ENCODE measurements at places on chromosomes 7 and 10.

GRCh38 chr10:13563481-13564445 is 23.0 kb upstream of the PRPF18 start:
- no peaks in the 10 kb centered on the region for H3K27me3 ChIP-seq
- DNase-seq, result no peak
- H3K27ac ChIP-seq, result no peak overlapping the region
- no peaks in the 10 kb centered on the region for H3K36me3 ChIP-seq
- H3K4me1 ChIP-seq, result no peaks in the 10 kb centered on the region

DNA sequence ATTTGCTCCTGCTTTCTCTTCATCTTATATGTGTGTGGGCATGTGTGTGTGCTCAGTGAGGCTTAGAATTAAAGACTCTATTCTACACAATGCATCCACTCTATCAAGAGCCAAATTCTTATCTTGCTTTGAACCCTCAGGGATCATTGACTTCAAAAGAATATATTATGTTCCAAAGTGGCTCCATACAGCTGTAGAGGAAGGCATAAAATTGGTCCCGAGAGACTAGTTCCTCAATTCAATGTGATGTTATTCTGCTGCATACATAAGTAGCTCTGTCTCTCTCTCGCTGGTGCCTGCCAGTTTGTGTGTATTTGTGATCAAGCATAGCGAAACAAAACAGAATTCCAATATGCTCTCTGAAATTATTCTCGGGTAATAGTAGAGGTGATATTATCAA is 997.9 kb upstream of the POT1 start:
- no peak overlapping the region for H3K27ac ChIP-seq
- no peaks in the 10 kb centered on the region for H3K36me3 ChIP-seq
- no peak for DNase-seq
- H3K4me3 ChIP-seq, result no peak overlapping the region

GRCh38 chr7:19982841-19983835 is 209.7 kb upstream of the TMEM196 start:
- H3K4me1 ChIP-seq, result no peaks in the 10 kb centered on the region
- H3K36me3 ChIP-seq, result no peaks in the 10 kb centered on the region
- DNase-seq, result no peak

DNA sequence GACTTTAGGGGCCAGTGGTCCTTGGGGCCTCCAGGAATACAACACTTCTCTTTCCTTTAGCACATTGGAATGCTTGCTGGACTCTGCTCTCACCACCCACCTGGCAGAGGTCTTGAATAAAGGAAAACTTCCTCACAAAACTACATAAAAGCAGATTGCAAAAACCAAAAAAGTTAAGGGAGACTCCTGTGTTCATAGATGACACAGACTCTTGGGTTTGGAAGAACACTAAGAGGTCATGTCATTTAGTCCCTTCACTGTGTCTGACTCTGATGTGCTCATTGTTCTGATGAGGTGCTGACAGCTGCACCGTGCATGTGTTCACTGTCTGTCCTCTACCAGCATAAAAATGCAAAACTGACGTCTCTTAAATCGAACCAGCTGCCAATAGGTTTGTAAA is 11.4 kb downstream of the BLNK start:
- DNase-seq, result no peak
- no peak overlapping the region for H3K4me3 ChIP-seq
- H3K4me1 ChIP-seq, result no peaks in the 10 kb centered on the region
- H3K27me3 ChIP-seq, result no peaks in the 10 kb centered on the region
- H3K36me3 ChIP-seq, result no peaks in the 10 kb centered on the region
- no peak overlapping the region for H3K27ac ChIP-seq

DNA sequence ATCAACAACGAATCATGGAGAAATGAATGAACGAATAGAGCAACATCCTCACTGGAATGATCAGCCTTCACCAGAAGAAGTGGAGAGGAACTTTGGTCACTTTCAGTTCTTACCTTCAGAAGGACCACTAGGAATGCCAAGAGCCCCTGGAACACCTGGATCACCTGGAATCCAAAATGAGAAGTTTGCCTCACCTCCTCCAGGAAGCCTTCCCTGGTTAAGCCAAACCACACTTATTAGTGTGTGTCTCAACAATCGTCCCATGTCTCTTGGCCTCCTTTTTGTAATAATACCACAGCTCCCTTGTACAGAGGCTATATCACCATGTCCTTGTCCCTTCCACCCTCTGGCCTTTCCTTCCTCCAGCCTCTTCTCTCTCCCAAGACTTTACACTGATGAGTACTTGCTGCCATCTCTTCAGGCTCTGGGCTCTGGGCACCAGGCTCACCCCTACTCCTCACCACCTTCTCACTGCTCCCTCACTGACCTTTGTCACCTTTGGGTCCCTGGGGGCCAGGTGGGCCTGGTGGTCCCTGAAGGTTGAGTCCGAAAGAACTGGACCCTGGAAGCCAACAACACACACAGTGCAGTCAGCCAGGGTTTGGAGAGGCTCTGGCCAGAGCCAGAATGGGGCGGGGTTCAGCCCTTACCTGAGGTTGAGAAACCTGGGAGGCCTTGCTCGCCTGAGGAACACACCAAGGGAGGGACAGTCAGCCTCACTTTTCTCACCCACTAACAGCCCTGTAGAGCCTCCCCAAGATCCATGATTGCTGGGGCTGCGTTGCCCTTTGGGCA is 46.5 kb downstream of the COL17A1 start:
- no peaks in the 10 kb centered on the region for H3K27me3 ChIP-seq
- no peak overlapping the region for H3K4me3 ChIP-seq
- no peak for DNase-seq
- H3K27ac ChIP-seq, result no peak overlapping the region
- H3K4me1 ChIP-seq, result no peaks in the 10 kb centered on the region

GRCh38 chr10:102493771-102494170 is 8.7 kb downstream of the ACTR1A start:
- peaks cover 2% of the 10 kb centered on the region for H3K4me1 ChIP-seq
- H3K27ac ChIP-seq, result no peak overlapping the region
- H3K4me3 ChIP-seq, result no peak overlapping the region
- no peaks in the 10 kb centered on the region for H3K27me3 ChIP-seq

GRCh38 chr7:129188372-129188891 is at the start of gene SMO:
Gene SMO, plus strand, starts transcription at chr7:129188633. Its CDS starts 519 bp downstream, at chr7:129189152.
- H3K4me1 ChIP-seq, result no peaks in the 10 kb centered on the region
- H3K27ac ChIP-seq, result no peak within 1 kb of the TSS
- no peaks in the 10 kb centered on the region for H3K27me3 ChIP-seq
- peak; percentile 86 for DNase-seq
- H3K4me3 ChIP-seq, result peak within 1 kb of the TSS; percentile 90

- H3K27me3 ChIP-seq, result no peaks in the 10 kb centered on the region
- peaks cover 4% of the 10 kb centered on the region for H3K4me1 ChIP-seq
- no peak overlapping the region for H3K4me3 ChIP-seq
These were observed 8.5 kb upstream of the RSBN1L start for GRCh38 chr7:77687747-77688144.

- no peak overlapping the region for H3K4me3 ChIP-seq
- H3K27ac ChIP-seq, result no peak overlapping the region
- H3K4me1 ChIP-seq, result no peaks in the 10 kb centered on the region
- H3K27me3 ChIP-seq, result no peaks in the 10 kb centered on the region
These were observed 172.0 kb downstream of the ZEB1 start for GRCh38 chr10:31490858-31491504.

GRCh38 chr7:14258441-14258840 is 269.0 kb upstream of the ETV1 start:
- DNase-seq, result no peak
- H3K36me3 ChIP-seq, result no peaks in the 10 kb centered on the region
- H3K27me3 ChIP-seq, result no peaks in the 10 kb centered on the region

- H3K36me3 ChIP-seq, result no peaks in the 10 kb centered on the region
- no peaks in the 10 kb centered on the region for H3K27me3 ChIP-seq
- no peak overlapping the region for H3K4me3 ChIP-seq
- no peak for DNase-seq
- no peak overlapping the region for H3K27ac ChIP-seq
These were observed 258.6 kb downstream of the PAXIP1 start for GRCh38 chr7:154744256-154744860.

DNA sequence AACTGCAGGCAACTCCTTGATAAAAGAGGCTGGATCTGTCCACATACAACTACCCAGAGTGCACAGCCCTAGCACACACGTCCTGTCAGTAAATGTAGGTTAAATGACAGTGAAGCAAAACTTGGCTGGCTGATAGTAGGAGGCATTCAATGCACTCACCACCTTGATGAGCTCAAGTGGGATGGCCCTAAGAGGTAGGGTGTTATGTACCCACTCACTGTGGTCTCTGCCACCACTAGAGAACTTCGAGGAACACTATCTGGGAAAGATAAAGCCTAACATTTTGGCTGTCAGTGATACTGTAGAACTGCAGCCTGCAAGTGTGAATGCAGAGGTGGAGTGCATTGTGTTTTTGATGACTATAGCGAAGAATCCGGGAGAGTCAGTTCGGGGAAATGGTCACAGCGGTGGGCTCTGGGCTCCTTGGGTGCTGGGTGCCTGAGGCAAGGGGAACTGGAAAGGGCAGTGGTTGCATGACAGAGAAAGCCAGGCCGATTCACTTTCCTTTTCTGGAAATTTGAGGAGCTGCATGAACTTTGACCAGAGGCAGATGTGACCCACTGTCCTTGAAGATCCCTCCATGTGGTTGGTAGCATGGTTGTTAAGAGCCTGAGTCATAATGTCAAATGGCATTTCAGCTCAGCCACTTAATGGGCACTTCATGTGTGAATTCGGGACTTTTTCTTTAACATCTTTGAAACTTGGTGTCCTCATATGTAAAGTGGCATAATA is 93.1 kb upstream of the ZPBP start:
- DNase-seq, result no peak
- no peak overlapping the region for H3K4me3 ChIP-seq
- H3K27me3 ChIP-seq, result no peaks in the 10 kb centered on the region

- peak; percentile 67 for DNase-seq
- H3K4me3 ChIP-seq, result no peak overlapping the region
- no peaks in the 10 kb centered on the region for H3K4me1 ChIP-seq
- no peaks in the 10 kb centered on the region for H3K27me3 ChIP-seq
- no peaks in the 10 kb centered on the region for H3K36me3 ChIP-seq
- no peak overlapping the region for H3K27ac ChIP-seq
These were observed 19.4 kb upstream of the GATA3 start for GRCh38 chr10:8035006-8035640.

DNA sequence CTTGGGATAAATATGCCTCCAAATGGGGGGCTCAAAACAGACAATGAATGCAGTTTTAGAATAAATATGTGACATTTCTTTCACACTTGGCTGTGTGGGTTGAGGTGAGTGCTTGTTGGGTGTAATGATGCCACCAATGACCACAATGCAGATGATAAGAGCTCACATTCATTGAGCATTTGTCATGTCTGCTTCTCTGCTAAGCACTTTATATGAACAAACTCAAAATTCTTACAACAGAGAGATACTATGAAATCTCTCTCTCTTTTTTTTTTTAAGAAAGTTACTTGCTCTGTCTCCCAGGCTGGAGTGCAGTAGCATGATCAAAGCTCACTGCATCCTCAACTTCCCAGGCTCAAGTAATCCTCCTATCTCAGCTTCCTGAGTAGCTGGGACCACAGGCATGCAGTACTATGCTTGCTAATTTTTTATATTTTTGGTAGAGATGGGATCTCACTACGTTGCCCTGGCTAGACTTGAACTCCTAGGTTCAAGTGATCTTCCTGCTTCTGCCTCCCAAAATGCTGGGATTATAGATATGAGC is 185.4 kb downstream of the JCAD start:
- DNase-seq, result no peak
- peaks cover 2% of the 10 kb centered on the region for H3K4me1 ChIP-seq
- no peaks in the 10 kb centered on the region for H3K36me3 ChIP-seq
- H3K27me3 ChIP-seq, result no peaks in the 10 kb centered on the region
- H3K27ac ChIP-seq, result peak overlapping the region; percentile 26

GRCh38 chr10:118586911-118587310 is 8.5 kb downstream of the PRLHR start:
- no peaks in the 10 kb centered on the region for H3K27me3 ChIP-seq
- H3K36me3 ChIP-seq, result no peaks in the 10 kb centered on the region
- H3K4me3 ChIP-seq, result no peak overlapping the region
- DNase-seq, result no peak
- H3K4me1 ChIP-seq, result no peaks in the 10 kb centered on the region
- H3K27ac ChIP-seq, result no peak overlapping the region

DNA sequence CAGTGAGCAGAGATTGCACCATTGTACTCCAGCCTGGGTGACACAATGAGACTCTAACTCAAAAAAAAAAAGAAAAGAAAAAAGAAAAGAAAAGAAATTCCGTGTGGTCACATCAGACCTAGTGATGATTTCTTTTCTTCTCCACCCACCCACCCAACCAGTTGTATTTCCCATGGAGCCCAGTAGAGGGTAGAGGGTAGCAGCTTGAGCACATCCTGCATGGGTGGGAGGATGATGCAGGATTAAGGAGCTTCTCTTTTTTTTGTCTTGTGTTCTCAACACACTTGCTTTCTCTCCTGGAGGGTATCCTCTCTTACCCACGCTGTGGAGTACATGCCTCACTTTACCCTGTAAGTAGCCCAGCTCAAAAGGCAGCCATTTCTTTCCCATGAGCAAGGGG is 118.6 kb upstream of the CARD11 start:
- DNase-seq, result no peak
- no peak overlapping the region for H3K27ac ChIP-seq
- no peaks in the 10 kb centered on the region for H3K4me1 ChIP-seq
- no peak overlapping the region for H3K4me3 ChIP-seq
- no peaks in the 10 kb centered on the region for H3K36me3 ChIP-seq

DNA sequence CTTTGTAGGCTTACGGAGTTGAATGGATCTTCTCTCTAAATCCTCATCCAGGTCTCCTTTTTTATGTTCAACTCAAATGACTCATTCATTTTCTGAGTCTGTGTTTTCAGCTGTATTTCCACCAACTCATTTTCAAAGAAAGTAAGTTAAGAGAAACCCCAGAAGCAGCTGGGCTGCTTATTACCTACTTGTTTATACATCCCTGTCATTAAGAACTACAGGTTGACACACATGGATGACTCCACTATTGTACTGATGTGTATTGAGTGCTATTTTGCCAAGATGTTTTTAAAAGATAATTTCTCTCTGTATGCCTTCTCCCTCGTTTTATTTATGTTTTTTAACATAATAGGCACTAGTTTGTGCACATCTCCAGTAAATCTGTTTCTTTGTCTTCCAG is 41.9 kb downstream of the DGKI start:
- DNase-seq, result no peak
- H3K4me3 ChIP-seq, result no peak overlapping the region
- no peaks in the 10 kb centered on the region for H3K4me1 ChIP-seq
- no peaks in the 10 kb centered on the region for H3K27me3 ChIP-seq

DNA sequence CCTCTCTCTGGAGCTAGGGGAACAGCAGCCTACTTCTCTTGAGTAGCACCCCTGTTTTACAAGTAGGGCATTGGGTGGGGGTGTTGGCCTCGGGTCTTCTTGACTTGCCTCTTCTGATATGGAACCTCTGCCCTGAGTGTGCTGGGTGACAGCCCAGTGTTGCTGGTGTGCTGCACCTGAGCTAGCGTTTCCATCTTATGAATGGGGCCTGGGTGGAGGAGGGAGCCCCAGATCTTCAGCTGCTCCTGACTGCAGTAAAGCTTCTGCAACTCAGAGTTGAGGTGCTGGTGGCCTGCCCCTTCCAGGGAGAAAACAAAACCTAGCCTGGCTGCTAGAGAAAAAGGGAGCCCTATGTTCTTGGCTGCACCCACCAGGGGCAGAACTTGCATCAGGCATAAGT is 202.5 kb upstream of the SHH start:
- H3K4me3 ChIP-seq, result no peak overlapping the region
- H3K36me3 ChIP-seq, result no peaks in the 10 kb centered on the region
- DNase-seq, result peak; percentile 26
- no peak overlapping the region for H3K27ac ChIP-seq

Measured in aorta (tissue), 5 donors.